ENCODE measurements at places on chromosomes 1 and 21.

DNA sequence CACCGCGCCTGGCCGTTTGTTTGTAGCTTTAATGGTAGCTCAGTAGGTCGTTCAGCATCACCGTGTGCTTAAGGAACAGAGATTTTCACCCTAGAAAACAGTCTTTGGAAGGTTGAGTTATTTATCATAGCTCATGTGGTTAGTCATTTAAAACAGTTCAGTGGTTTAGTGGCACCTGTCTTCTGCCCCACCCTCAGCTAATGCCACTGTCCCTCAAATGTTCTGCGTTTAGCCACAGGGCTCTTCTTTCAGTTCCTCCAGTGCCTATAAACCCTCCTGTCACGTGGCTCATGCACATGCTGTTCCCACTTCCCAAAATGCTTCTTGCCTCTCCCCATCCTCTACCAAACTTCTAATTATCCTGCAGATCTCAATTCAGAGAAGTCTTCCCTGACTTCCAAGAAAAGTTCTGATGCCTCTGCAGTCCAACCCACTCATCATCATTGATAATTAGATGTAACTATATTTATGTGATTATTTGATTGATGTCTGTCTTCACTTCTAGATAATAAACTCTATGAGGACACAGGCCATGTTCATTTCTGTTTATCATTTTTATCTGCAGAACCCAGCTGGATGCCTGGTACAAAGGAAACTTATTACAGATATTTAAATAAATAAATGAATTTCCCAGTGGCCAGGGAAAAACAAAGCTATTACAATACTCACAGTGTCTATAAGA lies 14.4 kb upstream of the DIPK1A start:
- DNase-seq, result peak; percentile 70

- DNase-seq, result no peak
Observed at GRCh38 chr1:171140956-171141687, 44.0 kb upstream of the FMO2 start.

DNA sequence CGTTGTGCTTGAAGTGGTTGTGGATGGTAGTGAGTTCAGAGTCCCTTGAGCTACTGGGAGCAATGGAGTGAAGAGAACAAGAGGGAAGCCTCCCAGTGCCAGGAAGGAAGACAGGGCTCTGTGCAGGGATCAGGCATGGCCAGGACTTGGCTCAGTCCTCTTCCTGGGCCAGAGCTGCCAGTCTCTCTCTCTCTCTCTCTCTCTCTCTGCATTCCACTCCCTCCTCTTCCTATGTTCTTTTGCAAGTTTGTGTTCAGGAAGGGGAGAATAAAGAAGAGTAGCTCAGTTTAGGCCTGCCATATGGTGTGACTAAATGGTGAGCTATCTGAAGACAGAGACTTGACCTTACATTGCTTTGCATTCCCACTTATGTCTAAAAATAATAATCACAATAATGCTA lies 20.5 kb upstream of the RPTN start:
- DNase-seq, result no peak

DNA sequence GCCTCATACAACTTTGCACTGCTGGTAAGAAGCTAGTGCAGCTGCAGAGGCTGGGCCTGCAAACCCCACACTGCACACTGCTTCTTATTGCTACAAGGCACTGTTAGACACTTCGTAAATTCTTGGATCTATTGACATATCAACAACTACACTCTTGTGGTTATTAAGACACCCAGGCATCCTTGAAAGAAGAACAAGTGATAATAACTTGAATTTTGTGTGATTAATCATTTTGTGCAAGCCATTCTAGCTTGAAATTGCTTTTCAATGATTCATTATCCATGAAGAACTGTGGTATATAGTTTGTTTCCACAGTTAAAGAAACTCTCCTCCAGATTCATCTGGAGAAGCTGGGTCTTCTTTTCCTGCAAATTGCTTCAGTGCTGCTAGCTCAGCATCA lies 33.7 kb upstream of the IFI44L start:
- DNase-seq, result no peak

DNA sequence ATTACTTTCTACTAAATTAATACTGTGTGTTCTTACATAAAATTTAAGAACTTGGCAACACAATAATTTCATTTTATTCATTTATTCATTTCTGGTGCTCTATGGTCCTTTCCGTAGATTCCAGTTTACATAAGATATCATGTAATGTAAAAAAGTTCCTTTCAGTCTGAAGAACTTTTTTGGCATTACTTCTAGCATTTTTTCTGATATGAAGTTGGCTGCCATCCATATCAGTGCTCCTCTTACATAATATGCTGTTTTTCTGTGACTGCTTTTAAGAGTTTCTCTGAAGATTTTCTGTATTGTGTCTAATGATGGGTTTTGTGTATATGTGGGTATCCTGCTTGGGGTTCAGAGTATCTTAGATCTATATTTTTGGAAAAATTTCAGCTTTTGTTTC lies 34.8 kb downstream of the LIN9 start:
- DNase-seq, result no peak

DNA sequence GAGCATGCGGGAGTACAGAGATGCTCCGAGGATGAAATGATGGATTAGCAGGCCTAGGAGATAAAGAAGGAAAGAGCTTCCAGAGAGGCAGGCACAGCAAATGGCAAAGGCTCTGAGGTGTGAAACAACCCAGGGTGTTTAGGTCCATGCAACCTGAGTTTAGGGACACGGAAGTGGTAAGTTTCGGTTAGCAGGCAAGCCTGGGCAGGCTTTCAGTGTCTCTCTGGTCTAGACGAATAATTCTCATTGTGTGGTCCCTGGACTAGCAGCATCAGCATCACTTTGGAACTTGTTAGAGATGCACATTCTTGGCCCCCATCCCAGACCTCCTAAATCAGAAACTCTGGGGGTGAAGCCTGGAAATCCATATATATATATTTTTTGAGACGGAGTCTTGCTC lies 18.6 kb downstream of the NKAIN1 start:
- no peak for DNase-seq

GRCh38 chr1:233172201-233172600 lies 123.3 kb downstream of the PCNX2 start:
- DNase-seq, result peak; percentile 30

GRCh38 chr1:46067652-46068051 lies 64.8 kb downstream of the PIK3R3 start:
- DNase-seq, result no peak

- no peak for DNase-seq
Observed at GRCh38 chr1:65866439-65866838, 73.7 kb downstream of the PDE4B start.

DNA sequence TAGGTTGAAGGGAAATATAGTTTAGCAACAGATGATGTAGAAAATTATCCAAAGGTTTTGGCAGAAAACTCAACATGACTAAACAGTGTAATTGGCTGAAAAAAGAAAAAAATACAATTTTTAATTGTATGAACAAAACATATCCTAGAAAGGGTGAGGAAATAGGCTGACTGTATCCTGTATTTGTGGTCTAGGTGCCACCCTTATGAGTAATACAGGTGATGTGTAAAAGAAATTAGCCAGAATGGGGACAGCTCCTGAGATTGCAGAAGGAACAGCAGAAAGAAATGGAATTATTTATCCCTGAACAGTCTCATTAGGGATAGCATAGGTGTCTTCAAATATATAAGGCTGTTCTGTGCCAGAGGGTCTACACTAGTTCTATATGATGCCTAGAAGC lies 24.6 kb downstream of the DNASE2B start:
- DNase-seq, result no peak

DNA sequence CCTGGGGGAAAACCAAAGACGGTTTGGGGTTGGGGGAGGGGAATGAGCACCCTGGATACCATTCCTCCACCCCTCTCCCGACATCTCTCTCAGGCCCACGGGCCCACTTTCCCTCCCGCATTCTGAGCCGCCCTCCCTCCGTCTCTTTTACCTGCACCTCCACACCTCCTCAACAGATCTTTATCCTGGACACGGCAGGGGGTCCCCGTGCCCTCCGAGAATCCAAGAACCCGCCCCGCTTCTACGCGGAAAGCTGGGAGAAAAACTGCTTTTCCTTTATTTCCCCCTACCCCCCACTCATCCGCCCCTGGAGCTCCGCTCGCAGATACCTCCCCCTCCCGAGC lies 108.8 kb downstream of the NAV1 start:
- no peak for DNase-seq

DNA sequence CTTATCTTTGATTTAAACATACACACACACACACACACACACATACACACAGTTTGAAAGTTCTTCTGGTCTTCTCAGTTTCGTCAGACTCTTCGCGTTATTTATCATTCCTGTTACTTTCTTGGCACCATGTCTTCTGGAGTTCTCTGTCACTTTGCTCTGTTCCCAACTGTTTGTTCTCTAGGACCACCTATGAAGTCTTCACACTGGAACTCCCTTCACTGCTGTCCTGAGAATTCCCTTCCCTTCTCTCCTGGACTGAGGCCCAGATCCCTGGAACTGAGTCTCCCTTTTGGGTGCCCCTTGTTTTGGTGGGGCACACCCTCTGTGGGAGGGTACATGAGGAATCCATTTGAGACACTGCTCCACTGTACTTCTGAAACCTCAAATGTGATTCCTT lies 30.5 kb downstream of the ALG14 start:
- DNase-seq, result peak; percentile 29
